CMK (cell line): ENCODE measurements at places on chromosomes 1 and 21.

GRCh38 chr1:166914111-166914510, 38.0 kb upstream of the TADA1 start:
- no peak for DNase-seq

DNA sequence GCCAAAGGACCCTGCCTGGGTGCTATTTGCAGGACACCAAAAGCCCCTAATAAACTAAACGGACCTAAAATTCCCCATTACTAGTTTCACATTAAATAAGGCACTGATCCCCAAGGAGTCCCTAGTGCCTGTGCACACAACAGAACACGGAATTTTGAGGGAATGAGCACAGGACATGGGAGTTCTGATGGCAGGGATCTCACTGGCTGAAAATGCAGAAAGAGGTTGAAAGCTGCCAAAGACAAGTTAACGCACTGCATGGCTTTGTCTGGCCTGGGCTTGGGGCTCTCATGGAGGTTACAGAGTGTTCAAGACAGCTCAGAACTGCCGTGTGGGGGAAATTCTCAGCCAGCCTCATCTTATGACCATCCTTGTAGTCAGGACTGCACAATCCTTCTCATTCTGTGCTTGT, 15.6 kb upstream of the ATP1B1 start:
- no peak for DNase-seq

DNA sequence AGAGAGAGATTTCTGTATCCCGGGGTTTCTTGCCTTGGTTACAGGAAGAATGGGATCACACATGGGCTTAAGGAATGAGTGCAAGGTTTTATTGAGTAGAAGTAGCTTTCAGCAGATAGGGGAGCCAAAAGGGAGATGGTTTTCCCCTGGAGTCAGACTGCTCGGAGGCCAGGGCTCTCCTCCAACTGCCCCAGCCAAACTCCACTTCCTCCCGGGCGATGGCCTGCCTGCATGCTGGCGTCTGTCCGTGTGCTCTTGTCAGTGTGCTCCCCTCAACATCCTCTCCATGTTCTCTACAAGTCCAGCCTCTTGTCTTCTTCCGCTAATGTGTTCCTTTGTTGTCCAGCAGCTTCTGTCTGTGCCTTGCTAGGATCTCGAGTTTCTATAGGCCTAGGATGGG, 421.3 kb upstream of the ADGRL2 start:
- DNase-seq: no peak

DNA sequence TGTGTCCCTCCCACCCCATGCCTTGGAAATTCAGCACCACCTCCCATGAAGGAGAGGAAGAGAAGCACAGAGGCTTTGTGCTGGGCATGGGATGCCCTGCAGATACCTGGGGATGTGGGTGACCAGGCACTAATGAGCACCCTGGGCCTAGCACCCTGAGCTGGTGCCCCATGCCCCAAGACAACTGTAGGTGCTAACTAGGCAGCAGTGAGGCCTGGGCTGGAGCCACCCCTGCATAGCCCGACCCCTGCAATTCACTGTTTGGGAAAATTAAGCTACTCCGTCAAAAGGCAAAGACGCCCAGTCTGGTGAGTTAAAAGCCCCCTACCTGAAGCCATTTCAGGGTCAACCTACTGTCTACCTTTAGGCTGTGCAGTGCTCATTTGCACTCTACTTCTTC, 5.4 kb downstream of the KCNA2 start:
- no peak for DNase-seq

DNA sequence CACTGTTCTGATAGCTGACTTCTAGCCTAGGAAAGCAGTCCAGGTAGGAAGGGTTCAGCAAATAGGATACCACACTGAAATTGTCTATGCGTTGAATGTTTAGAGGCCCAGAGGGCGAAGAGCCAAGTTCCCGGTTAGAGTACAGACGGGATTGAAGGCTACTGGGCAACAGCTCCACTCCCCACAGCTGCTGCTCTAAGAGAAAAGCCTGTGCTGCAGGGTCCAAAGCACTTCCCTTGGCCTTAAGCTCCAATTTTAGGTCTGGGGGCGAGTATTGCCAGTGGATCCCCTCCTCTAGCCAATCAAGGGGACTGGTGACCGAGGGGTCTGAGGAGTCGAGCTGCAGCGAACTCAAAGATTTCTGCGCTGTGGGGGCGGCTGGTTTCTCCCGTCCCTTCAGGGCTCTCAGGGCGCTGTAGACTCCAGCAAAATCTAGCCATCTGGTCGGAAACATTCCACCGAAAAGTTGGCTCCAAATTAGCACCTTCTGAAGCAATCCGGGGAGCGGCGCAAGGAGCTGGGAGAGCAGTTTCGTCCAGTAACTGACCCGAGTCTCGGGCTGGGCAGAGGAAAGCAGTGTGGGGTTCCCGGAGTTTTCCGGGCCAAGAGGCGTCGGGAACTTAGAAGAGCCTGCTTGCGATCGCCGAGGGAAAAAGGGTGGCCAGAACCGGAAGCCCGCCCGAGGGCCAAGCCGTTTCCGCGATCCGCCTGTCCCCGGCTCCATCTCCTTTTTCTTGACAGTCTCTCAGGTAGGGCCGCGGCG, 748 bp downstream of the PPP1R15B start:
- DNase-seq: no peak

DNA sequence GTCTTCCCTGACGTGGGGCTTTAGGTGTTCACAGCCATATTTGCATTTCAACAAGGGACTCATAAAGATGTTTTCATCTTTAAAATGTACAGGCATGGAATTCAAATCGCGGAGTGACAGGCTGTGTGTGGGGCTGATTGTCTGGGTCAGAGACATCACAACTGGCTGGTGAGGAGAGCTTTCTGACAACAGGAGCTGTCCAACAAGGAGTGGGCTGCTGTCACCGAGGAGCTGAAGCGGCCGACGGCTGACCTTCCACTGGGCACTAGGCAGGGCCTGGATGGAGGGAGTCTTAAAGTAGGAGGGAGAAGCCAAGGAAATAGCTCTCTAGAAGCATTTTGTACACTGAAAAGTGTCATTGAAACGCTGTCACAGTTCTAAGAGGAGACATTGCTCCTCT, 30.5 kb upstream of the SCMH1 start:
- no peak for DNase-seq

GRCh38 chr1:25614501-25615171, 2.0 kb upstream of the MAN1C1 start:
- DNase-seq: no peak

DNA sequence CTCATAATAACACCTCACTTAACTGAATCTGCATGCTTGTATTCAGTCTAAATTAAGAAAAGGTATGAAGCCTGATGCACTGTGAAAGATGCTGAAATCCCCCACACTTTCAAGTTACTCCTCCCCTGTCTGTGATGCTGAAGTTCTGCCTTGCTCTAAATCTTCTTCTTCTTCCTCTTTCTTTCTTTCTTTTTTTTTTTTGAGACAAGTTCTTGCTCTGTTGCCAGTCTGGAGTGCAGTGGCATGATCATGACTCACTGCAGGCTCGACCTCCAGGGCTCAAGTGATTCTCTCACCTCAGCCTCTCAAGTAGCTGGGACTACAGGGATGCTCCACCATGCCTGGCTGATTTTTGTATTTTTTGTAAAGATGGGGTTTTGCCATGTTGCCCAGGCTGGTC, 231.0 kb upstream of the B3GALT2 start:
- no peak for DNase-seq
